ENCODE measurements at places on chromosomes 1 and 21.

- no peak for DNase-seq
Observed at GRCh38 chr21:45923146-45923545, 58.4 kb upstream of the COL6A1 start.

DNA sequence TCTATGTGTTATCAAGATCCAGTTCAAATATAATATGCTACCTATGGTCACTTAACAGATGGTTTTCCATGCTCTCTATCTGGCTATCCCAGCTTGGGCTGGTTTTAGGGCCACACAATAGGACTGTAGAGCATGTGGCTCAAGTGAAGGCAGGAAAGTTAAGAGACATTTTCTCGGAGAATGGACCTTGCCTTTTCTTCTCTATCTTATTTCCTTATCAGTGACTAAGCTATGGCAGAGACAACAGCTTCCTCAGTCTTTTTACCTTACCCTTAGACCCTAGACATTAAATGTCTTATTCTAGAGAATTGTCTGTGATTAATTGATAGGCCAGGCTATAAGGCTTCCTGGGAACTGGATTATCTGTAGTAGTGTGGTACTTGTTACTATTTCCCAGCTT is 28.1 kb downstream of the CD101 start:
- no peak for DNase-seq

DNA sequence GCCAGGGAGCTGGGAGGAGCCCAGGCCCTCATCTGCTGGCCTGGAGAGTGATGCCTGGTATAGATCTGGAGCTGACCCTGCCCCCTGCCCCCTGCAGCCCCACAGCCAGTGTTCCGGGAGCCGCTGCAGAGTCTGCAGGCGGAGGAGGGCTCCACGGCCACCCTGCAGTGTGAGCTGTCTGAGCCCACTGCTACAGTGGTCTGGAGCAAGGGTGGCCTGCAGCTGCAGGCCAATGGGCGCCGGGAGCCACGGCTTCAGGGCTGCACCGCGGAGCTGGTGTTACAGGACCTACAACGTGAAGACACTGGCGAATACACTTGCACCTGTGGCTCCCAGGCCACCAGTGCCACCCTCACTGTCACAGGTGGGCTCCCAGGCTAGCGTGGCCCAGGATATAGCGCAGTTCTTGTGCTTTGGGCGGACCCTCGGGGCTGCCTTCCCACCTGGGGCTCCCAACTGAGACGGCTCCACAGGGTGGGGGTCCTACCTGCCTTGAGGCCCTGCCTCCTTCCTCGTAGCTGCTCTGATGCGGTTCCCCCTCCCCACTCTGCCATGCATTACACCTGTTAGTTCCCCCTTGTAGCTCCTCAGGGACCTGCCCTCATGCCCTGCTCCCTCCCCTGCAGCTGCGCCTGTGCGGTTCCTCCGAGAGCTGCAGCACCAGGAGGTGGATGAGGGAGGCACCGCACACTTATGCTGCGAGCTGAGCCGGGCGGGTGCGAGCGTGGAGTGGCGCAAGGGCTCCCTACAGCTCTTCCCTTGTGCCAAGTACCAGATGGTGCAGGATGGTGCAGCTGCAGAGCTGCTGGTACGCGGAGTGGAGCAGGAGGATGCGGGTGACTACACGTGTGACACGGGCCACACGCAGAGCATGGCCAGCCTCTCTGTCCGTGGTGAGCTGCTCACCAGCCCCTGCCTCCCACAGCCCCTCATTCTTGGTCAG is 98.7 kb downstream of the OBSCN start:
- DNase-seq, result no peak

- no peak for DNase-seq
Observed at GRCh38 chr1:193681422-193681821, 495.0 kb upstream of the B3GALT2 start.

DNA sequence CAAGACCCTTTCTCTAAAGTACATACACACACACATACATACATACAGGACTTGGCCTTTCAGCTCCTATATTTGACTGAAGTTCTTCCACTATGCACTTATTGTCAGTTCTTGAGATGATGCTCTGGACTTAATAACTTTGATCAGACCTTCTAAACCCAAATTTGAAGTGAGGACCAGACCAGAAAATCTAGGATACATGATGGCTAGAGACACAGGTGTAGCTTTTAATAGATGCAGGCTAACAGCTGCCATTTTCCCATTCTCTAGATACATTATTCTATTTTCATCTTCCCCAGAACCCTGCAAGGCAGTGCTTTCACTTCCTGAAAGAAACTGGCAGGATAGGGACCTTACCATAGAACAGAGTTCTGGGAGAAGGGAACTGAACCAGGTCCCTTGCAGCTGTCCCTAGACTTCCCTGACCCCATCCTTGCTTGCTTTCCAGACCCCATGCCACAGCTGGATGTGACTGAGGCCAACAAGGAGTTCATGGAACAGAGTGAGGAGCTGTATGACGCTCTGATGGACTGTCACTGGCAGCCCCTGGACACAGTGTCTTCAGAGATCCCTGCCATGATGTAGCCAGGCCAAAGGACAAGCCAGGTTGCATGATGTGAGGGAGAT is 14.9 kb upstream of the RAB42 start:
- DNase-seq, result no peak

DNA sequence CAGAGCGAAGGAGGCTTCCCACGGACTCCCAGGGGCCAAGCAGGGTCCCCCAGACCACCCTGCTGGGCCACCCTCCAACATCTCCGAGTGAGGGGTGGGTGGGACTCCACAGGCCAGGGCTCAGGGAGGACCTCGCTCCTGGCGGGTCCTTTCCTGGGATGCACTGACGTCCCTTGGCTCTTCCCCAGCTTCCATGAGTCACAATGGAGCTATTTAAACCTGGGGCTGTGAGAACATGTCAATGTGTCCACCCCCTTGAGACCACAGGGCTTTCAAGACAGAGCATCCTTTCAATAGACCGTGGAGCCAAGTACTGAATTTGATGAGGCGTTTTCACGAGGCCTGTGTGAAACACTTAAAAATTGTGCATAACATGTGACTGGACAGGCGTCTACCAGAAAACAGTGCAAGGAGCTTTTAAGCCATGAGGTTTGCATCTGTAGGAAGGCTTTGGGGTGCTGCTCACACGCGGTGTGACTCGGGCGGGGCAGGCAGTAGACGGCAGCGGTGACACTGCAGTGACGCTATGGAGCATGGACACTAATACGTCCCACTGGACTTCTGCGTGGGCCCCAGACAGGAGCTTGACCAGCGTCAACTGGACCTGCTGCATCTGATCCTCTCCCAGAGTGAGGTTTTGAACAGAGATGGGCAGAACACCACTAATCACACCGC is 24.1 kb upstream of the NPHP4 start:
- DNase-seq, result no peak

- DNase-seq, result no peak
Observed at GRCh38 chr1:185315445-185316071, 1.5 kb downstream of the IVNS1ABP start.

- DNase-seq, result no peak
Observed at GRCh38 chr1:198174297-198174696, 17.5 kb downstream of the NEK7 start.

DNA sequence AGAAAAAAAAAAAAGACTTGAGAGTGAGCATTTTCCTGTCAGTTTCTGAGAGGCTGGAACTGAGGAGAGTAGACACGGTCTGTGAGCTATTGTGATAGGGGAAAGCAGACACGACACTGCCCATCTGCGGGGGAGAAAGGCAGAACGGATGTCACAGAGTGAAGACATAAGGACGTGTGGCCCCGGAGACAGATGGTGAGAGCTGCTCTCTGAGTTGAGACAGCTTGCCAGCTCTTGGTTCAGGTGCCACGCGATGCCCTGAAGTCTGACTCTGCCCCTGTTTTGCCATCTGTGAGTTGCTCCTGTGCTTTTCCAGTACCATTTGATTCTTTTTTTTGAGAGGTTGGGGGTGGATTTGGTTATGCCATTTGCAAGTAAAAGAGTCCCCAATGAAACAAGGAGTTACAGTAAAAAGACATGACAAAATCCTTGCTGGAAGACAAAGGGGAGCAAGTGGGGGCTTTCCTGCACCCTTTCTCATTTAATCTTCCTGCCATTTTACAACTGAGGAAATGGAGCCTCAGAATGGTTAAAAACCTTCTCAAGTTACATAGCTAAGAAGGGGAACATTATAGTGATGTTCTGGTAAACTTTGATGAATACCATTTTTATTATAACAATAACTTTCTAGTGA is 128.9 kb upstream of the DNAH14 start:
- peak; percentile 74 for DNase-seq

GRCh38 chr1:242703467-242703866 is 179.0 kb upstream of the PLD5 start:
- DNase-seq, result no peak

DNA sequence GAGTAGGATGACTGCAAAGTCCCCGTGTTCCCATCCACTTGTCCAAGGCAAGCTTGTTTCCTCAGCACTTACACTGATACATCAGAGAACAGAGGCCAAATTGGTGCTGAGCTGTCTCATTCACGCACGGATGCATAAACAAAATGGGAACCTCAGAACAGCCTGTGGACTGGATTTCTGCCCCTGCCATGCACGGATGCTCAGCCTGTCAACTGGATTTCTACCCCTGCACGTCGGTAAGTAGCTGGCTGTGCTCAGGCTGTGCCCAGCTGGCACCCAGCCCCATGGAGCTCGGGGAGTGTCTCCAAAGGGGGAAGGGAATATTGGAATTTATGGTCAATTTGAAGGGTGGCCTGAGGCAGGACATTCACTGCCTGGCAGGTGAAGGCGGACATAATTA is 40.8 kb upstream of the TMPRSS2 start:
- no peak for DNase-seq

GRCh38 chr1:231515748-231516147 is 12.7 kb upstream of the TSNAX start:
- no peak for DNase-seq

DNA sequence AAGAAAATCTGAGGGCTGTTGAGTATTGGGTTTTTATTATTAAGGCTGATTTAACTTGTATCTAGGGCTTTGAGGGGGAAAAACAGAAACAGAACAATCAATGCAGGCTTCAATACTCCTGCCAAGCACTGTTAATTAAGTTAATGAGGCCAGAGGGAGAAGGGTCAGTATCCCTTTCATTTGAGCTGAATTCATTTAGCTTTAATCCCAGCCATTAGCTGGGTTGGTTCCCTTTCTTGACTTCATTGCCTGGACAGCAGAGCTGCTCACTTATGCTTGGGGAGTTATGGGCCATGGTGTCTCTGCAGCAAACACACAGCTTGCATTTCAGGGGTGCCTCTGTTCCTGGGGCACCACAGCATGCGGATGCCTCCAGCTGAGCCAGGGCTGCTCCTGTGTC is 16.3 kb downstream of the TLR5 start:
- DNase-seq, result no peak

DNA sequence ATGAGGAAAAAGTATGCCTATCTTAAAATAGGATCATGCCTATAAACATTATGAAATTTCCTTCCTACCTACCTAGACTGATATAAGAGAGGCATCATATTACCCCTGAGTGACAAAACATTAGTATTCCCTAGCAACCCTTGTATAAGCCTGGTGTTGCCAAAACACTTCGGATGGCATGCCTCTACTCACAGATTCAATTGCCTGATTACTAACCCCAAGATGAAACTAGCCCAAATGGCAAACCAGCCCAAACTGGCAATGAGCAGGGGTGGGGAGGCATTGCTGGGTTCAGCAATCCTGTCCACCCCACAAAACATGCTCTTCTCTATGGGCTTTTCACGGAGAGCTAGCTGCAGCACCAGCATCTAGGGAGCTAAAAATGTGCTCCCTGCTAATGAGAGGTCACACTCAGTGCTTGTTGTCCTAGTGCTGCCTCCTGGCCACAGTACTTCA is 13.9 kb downstream of the PALMD start:
- no peak for DNase-seq

DNA sequence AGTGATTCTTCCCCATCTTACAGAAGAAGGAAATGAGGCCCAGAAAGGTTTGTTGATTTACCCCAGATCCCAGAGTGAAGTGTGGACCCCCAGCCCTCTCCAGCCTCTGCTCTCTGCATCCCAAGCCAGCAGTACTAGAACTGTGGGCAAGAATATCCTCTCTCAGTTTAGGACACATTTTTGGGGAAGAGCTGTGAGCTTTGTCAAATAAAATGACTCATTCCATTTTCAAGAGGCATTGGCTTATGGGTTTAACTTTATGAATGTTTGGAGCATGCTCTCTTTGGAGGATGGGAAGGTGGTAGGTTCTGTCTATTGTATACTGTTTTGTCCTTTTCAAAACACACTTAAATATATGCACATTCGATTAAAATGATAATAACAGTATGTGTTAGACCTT is 70.6 kb upstream of the CNTN2 start:
- DNase-seq, result no peak

DNA sequence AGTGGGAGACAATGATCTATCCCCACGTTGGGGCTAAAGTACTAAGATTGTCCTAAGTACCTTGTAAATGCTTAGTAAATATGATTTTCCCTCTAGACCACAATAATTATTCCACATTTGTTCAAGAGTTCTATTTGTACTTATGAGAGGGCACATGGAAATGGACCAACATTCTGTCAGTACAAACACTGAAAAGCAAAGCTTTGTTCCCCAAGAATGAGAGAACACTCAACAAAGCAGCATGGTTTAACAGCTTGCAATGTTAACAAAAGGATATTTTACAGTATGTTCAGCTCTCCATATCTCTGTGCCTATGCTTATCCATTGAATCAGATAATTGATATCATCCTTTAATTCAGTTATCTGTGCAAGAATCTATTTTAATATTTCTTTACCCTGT is 35.4 kb downstream of the RBM11 start:
- DNase-seq, result no peak

GRCh38 chr1:167935216-167936067 is 1.0 kb upstream of the DCAF6 start:
- no peak for DNase-seq

GRCh38 chr1:156144742-156145141 is 8.6 kb upstream of the SEMA4A start:
- no peak for DNase-seq

DNA sequence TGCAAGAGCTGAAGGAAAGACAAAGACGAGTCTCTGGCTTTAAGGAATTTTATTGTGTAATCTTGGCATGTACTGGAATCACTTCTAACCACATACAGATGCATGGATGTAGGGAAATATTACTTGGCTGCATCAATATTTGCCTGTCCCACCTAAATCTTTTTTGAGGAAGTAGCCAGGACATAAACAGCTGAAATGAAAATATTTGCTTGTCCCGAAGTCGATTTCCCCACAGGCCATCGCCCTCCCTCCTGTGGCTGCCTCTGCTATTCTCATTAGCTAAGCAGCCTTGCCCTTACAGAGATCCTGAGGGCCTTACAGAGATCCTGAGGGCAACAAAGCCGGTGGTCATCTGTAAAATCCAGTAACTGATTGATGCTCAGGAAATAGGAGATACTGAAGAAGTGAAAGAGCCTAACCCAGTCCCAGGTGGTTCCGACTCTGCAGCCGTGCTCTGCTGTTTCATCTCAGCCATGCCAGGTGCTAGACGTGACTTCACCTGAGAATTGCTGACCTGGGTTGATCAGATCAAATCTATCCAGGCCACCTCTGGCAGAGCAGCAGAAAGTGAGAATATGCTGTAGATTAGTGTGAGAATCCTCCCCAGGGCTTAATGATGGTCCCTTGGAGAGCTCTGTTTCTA is 25.5 kb downstream of the MAN1C1 start:
- DNase-seq, result peak; percentile 75

DNA sequence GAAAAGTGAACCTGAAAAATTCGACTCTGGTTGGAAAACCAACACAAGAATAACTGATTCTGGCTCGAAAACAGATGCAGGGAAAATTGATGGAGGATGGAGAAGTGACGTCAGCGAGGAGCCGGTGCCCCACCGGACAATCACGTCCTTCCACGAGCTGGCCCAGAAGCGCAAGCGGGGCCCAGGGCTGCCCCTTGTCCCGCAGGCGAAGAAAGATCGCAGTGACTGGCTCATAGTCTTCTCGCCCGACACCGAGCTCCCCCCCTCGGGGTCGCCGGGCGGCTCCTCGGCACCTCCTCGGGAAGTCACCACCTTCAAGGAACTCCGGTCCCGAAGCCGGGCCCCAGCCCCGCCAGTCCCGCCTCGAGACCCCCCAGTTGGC is 1.9 kb downstream of the RUSC1 start:
- DNase-seq, result no peak

All from esophagus muscularis mucosa (tissue), 4 donors.